ENCODE measurements at places on chromosomes 7 and 10. TPM values are rescaled to one million over a fixed set of nuclear protein-coding genes. Genes with fewer than 3 reads are reported as not detected.

- no peak for DNase-seq
Observed at GRCh38 chr10:79374312-79375191, 27.3 kb downstream of the PPIF start.

- DNase-seq, result no peak
Observed at GRCh38 chr7:84112771-84113170, 81.8 kb downstream of the SEMA3A start.

DNA sequence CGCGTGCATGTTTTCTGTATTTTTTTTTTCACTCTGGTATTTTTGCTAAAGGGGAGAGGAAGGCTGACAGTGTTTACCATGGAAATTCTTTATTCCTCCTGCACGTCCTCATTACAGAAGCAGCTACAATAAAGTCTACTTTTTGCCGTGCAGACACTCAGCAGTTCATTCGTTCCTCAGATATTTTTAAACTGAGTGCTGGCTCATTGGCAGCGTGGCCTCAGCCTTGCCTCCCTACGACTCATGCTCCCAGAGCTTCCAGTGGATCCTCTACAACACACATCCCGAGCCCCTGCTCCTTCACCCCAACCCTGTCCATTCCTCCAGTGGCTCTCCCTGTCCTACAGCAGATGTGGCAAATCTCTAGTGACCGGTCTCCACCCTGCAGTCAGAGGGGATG is 239.2 kb upstream of the ZMIZ1 start:
- DNase-seq, result no peak

DNA sequence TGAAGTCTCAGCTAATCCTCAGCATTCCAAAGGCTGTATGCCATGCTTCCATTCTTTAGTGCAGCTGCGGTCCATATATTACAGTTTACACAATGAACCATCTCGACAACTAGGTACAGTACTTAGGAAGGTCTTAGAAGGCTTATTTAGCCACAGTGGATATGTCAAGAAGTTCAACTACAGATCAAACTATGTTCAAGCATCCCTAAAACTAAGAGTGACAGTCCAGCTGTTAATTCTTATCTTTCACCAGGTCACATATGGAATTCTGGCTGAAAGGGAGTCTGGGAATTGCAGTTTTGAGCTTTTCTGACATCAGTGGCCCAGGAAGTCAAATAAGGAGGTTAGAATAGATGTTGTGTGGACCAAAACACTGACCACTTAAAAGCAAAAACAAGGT is 106.8 kb downstream of the SDHAF3 start:
- no peak for DNase-seq

DNA sequence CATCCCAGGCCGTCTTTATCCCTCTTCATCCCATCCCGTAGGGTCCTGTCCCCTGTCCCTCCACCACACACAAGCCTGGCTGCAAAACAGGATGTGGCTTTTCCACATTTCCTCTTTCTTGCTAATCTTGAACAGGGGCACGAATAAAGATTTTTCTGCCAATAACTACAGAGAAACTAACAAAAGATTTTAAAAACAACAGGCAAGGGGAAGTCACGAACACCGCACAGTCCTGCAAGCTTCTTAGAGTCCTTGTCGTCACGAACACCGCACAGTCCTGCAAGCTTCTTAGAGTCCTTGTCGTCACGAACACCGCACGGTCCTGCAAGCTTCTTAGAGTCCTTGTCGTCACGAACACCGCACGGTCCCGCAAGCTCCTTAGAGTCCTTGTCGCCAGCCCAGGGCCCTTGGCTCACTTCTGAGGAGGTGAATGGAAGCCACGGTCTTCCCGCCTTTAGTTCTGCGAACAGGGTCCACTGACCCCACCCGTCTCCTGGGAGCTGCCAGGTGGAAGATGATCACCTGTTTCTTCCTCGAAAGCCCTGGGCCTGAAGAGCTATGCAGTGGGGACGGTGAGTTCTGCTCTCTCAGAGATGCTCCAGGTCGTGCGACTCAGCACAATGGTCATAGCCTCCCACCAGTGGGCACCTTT is 10.3 kb upstream of the INSIG1 start:
- no peak for DNase-seq

GRCh38 chr10:15472008-15472407 is 100.9 kb upstream of the FAM171A1 start:
- DNase-seq, result no peak

- no peak for DNase-seq
Observed at GRCh38 chr10:68223535-68224165, 8.3 kb downstream of the ATOH7 start.

DNA sequence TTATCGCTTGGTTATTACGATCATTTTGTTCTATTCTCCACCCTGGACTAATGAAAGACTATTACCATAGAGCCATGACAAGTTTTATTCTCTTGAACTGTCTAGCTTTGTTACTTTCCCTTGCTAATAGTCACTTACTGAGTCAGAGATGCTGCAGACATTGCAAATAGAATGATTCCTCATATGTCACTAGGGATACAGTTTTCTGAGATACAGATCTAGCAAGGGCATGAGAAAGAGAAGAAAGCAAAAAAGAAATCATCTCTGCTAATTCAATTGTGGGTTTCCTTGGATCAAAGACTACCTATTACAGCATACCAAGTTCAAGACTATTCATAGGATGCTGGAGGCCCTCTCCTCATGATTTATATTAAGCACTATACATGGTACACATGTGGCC is 204.3 kb downstream of the MBL2 start:
- DNase-seq, result no peak

- DNase-seq, result no peak
Observed at GRCh38 chr10:126092366-126093215, 196.2 kb downstream of the FANK1 start.

GRCh38 chr10:21292763-21293517 is 232.5 kb downstream of the SKIDA1 start:
- no peak for DNase-seq

GRCh38 chr10:87918254-87918859 is 54.9 kb downstream of the PTEN start:
- DNase-seq, result no peak

DNA sequence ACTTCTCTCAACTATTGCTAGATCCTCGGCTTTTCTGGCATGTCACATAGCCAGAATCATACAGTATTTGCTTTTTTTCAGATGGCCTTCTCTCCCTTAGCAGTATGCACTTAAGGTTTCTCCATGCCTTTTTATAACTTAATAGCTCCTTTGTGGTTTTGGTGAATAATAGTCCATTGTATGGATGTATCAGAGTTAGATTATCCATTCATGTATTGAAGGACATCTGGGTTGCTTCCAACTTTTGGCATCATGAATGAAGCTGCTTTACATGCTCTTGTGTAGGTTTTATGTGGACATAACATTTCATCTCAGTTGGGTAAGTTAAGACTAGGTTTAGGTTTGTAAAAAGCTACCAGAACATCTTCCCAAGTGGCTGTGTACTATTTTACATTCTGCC is 4.6 kb downstream of the ATP5F1C start:
- DNase-seq, result no peak

DNA sequence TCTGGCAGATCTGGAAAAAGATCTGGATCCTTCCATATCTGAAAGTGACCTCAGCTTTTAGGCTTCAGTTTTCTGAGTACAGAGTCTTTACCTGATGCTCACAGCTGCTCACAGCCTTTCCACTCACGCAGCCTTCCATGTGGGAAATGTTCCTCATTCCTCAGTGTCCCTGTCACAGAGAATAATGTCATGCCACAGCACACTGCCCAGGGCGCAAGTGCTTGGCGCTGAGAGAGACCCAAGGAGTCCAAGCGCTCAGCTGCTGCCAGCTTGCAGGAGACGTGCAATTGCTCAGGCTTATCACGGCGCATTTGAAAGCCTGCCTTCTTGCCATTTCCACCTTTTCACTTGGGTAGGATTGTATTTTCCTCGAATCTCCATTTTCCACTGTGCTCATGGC is 271.9 kb upstream of the MKI67 start:
- no peak for DNase-seq

DNA sequence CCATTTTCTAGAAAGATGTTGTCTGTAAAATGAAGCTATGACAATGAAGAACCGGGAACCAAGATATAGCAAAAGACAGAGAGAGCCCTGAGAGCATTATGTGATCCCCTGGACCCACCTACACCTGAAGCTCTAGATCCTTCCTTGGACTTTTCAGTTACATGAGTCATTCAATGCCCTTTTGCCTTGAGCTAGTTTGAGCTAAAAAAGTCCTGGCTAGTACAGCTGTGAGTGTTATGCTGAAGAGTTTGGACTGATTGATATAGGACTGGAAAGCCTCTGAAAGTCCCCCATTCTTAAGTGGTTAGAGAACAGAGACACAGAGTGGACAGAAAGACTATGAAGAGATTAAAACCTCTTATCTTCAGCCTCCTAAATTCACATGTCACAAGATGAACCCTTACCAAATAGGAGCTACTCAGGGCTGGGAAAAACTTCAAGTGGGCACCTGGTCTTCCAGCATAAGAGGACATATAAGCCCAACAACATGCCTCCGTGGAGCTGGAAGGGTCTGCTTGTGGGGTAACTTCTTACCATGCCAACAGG is 386.8 kb upstream of the NFE2L3 start:
- DNase-seq, result no peak

DNA sequence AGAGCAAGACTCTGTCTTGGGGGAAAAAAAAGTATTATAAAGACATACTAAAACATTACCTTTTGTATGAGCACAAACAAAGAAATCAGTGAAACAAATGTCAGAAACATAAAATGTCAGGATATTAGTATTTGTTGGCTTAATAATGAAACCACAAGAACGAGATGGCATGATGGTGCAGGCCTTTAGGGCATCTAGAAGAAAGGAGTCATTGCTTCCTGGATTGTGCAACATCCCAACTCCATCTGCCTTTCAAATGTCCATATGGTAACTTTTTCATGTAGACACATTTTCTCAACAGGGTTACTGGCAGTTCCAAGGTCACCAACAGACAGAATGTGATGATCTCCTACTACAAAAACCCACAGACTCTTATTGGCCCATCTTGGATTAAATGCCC is 96.6 kb downstream of the ZNF248 start:
- DNase-seq, result no peak

DNA sequence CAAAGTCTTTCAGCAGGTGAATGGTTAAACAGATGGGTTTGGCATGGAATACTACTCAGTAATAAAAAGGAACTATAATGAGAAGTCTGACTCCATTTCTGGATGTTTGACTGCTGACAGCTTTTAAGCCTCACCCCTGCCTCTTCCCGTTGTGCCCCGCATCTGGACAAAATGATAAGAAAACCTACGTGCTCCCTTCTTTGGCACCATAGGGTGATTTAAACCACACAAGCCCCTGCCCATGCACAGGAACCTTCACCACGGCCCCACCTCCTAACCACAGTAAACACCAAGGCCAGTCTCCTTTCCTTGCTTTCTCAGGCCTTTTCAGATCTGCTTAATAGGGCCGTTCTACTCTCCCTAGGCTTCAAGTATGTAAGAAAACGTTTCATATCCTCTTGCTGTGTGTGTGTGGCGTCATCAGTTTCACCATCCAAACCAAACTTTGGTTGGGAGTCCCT is 47.1 kb upstream of the UBN2 start:
- DNase-seq, result no peak

- no peak for DNase-seq
Observed at GRCh38 chr10:78717200-78717599, 351.6 kb upstream of the ZMIZ1 start.

DNA sequence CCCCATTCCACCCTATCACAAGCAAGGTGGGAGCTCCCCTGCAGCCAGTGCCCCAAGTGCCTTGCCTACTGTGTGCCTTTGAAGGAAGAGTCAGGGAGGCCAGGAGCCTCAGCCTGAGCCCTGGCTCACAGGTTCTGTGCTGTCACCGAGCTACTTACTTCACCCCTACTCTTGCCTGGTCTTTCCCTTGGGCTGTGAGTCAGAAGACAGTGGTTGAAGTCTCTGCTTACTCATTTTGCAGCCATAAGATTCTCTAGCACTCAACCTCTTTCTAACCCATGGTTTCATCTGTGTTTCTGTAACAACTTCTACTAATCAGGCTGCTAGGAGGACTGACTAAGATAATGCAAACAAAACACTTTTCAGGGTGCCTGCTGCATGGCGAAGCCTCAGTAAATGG is 114.5 kb downstream of the PLCE1 start:
- no peak for DNase-seq

DNA sequence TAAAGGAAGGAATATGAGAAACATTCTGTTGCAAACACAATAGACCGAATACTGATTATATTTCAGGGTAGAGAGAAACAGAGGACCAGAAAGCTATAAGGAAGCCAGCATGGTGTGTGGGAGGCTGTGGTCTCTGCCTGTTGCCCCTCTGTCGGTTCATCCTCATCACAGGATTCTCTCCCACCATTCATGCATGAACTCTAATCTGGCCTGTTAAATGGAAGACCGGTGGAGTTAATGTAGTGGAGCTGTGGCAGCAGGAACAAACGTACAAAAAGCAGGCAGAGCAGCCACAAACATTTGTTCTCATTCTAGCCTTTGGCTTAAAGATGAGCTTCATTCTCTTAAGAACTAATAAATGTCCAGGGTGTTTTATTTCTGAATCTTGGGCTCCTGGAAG is 902.4 kb downstream of the LRMDA start:
- no peak for DNase-seq

- DNase-seq, result no peak
Observed at GRCh38 chr7:12229046-12229445, 18.0 kb downstream of the TMEM106B start.

- no peak for DNase-seq
Observed at GRCh38 chr10:104657457-104657856, 16.4 kb downstream of the SORCS3 start.

- no peak for DNase-seq
Observed at GRCh38 chr7:149161241-149161848, 14.1 kb downstream of the ZNF398 start.

GRCh38 chr10:28993861-28994260 is 295.0 kb upstream of the LYZL1 start:
- DNase-seq, result no peak

GRCh38 chr10:97016728-97017473 is 168.9 kb downstream of the SLIT1 start:
- DNase-seq, result peak; percentile 65

CNPY1 gene
- polyA plus RNA-seq, result not detected

IDI2 gene
- not detected for polyA plus RNA-seq

METTL27 gene
- polyA plus RNA-seq, result 3.3 TPM

SAMD9 gene
- polyA plus RNA-seq, result 8.2 TPM

CYP3A4 gene
- polyA plus RNA-seq, result not detected

WDR91 gene
- polyA plus RNA-seq, result 15.2 TPM

PTPRE gene
- 4.6 TPM for polyA plus RNA-seq

Data from GM12878 (cell line).